ENCODE measurements at places on chromosomes 12 and 14.

GRCh38 chr12:98371419-98371818, 144.0 kb upstream of the TMPO start:
- no peaks in the 10 kb centered on the region for H3K36me3 ChIP-seq
- no peak for DNase-seq
- no peak overlapping the region for H3K27ac ChIP-seq
- peaks cover 4% of the 10 kb centered on the region for H3K27me3 ChIP-seq
- no peaks in the 10 kb centered on the region for H3K4me1 ChIP-seq

DNA sequence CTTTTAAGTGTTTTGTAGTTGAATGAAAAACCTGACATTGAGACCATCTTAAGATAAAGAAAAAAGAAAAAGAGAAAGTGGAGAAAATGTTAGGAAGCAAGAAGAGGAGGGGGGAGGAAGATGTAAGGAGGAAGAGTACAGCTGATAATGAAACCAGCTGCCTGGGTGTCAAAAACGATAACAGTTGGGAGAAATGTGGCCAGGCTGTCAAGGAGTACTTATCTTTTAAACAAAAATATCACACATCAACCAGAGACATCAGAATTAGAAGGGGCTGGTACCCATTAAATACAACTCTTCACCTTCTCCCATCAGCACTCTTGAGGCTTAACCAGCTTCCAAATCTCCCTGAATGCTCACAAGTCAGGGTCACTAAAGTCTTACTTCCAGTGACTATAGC, 4.5 kb downstream of the SLC11A2 start:
- no peak overlapping the region for H3K4me3 ChIP-seq
- no peak for DNase-seq
- H3K27ac ChIP-seq: no peak overlapping the region
- no peaks in the 10 kb centered on the region for H3K36me3 ChIP-seq
- H3K4me1 ChIP-seq: peaks cover 2% of the 10 kb centered on the region

DNA sequence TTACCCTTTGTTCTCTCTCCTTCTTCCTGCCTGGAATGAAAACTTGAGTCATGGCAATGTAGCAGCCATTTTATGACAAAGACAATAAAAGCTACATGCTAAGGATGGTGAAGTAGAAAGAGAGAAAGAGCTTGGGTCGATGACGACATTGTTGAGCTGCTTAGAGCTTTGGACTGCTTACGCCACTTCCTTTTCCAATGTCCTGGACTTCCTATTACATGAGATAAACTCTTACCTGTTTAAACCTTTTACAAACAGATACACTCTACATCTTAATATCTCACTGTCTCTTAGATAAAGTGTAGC, 70.1 kb downstream of the PEBP1 start:
- no peaks in the 10 kb centered on the region for H3K27me3 ChIP-seq
- H3K36me3 ChIP-seq: peaks cover 19% of the 10 kb centered on the region
- no peaks in the 10 kb centered on the region for H3K4me1 ChIP-seq

- no peak overlapping the region for H3K4me3 ChIP-seq
- peaks cover 17% of the 10 kb centered on the region for H3K36me3 ChIP-seq
- H3K27me3 ChIP-seq: no peaks in the 10 kb centered on the region
- H3K4me1 ChIP-seq: no peaks in the 10 kb centered on the region
- no peak overlapping the region for H3K27ac ChIP-seq
- no peak for DNase-seq
Measured at GRCh38 chr14:31109257-31109656, 83.1 kb upstream of the STRN3 start.

GRCh38 chr14:104555430-104556255, 23.9 kb upstream of the C14orf180 start:
- H3K27me3 ChIP-seq: no peaks in the 10 kb centered on the region
- DNase-seq: no peak
- no peaks in the 10 kb centered on the region for H3K4me1 ChIP-seq
- no peaks in the 10 kb centered on the region for H3K36me3 ChIP-seq

GRCh38 chr14:104076743-104077142, 8.8 kb upstream of the ASPG start:
- no peaks in the 10 kb centered on the region for H3K4me1 ChIP-seq
- no peaks in the 10 kb centered on the region for H3K27me3 ChIP-seq

GRCh38 chr12:38392554-38393144, 76.1 kb downstream of the ALG10B start:
- no peak for DNase-seq
- H3K4me1 ChIP-seq: no peaks in the 10 kb centered on the region
- H3K27ac ChIP-seq: no peak overlapping the region
- H3K4me3 ChIP-seq: no peak overlapping the region
- no peaks in the 10 kb centered on the region for H3K27me3 ChIP-seq

GRCh38 chr12:112539221-112539620, 120.5 kb downstream of the PTPN11 start:
- no peaks in the 10 kb centered on the region for H3K27me3 ChIP-seq
- H3K27ac ChIP-seq: no peak overlapping the region
- no peak for DNase-seq
- no peaks in the 10 kb centered on the region for H3K36me3 ChIP-seq
- no peaks in the 10 kb centered on the region for H3K4me1 ChIP-seq

DNA sequence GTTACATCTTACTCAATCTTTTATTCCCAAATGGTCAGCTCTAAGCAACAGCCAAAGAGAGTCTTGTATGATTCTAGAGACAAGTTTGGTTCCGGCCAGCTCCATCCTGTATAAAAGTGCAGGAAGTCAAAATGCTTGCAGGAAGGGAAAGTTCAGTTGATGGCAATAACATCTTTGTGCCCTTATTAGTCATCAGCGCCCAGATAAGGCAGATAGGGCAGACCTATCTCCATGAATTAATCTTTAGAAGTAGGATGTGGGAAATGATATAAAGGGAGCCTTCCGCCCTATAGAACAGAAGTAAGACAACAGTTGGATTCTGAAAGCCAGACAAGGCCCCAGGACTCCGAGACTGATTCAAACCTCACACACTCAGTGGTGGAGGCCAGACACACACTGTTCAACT, 6.4 kb downstream of the GNS start:
- H3K27me3 ChIP-seq: no peaks in the 10 kb centered on the region
- H3K27ac ChIP-seq: no peak overlapping the region
- no peak for DNase-seq
- no peaks in the 10 kb centered on the region for H3K4me1 ChIP-seq
- no peak overlapping the region for H3K4me3 ChIP-seq

DNA sequence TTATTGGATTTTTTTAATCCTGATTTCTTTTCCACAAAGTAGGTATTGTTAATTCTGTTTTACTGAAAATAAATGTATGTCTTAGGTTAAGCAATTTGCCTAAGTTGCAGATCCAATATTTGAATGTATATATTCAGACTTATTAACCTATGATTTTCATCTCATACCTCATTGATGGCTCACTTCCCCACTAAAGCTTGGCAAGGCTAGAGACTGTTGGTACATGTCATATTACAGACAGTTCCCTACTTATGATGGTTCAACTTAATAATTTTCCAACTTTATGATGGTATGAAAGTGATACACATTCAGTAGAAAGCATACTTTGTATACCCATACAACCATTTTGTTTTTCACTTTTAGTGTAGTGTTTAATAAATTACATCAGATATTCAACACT, 33.2 kb upstream of the KCNH3 start:
- H3K4me1 ChIP-seq: no peaks in the 10 kb centered on the region
- no peak for DNase-seq
- no peaks in the 10 kb centered on the region for H3K36me3 ChIP-seq
- no peak overlapping the region for H3K27ac ChIP-seq
- H3K4me3 ChIP-seq: no peak overlapping the region
- H3K27me3 ChIP-seq: no peaks in the 10 kb centered on the region

DNA sequence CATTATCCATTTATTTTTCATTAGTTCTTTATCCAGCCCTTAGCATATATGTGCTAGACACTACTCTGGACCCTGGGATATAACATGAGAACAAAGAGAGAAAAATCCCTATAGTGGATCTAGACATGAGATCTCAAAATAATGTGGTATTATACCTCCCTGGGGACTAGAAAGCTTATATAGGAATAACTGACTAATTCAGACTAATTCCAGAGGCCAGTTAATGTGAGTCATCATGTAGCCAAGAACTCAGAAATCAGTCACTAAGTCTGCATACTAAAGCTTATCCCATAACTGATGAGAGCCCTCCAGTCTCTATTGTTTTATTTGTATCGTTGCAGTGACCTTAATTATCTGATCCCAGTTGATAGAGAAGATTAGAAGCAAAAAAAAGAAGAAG, 267.1 kb upstream of the RGS6 start:
- H3K27me3 ChIP-seq: no peaks in the 10 kb centered on the region
- H3K4me3 ChIP-seq: no peak overlapping the region
- H3K36me3 ChIP-seq: peaks cover 5% of the 10 kb centered on the region
- H3K4me1 ChIP-seq: no peaks in the 10 kb centered on the region

DNA sequence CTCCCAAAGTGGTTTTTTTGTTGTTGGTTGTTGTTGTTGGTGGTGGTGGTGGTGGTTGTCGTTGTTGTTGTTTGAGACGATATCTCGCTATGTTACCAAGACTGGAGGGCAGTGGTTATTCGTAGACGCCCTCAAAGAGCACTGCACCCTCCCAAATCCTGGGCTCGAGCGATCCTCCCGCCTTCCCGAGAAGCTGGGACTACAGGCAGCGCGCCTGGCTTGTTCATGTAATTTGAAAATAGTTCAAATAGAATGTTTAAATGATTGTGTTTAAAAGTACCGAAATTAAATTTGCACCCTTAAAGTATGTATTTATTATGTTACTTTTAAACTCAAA, 439 bp upstream of the ANAPC5 start:
- no peaks in the 10 kb centered on the region for H3K27me3 ChIP-seq
- H3K4me3 ChIP-seq: no peak overlapping the region
- H3K27ac ChIP-seq: peak overlapping the region; percentile 0
- no peak for DNase-seq
- H3K4me1 ChIP-seq: no peaks in the 10 kb centered on the region
- peaks cover 5% of the 10 kb centered on the region for H3K36me3 ChIP-seq

GRCh38 chr12:1517007-1517406, 77.4 kb downstream of the FBXL14 start:
- H3K27me3 ChIP-seq: no peaks in the 10 kb centered on the region
- H3K27ac ChIP-seq: no peak overlapping the region
- H3K36me3 ChIP-seq: no peaks in the 10 kb centered on the region
- H3K4me3 ChIP-seq: no peak overlapping the region
- peaks cover 9% of the 10 kb centered on the region for H3K4me1 ChIP-seq

GRCh38 chr14:34060651-34060999, 109.8 kb upstream of the EGLN3 start:
- DNase-seq: peak; percentile 47
- H3K4me1 ChIP-seq: no peaks in the 10 kb centered on the region
- H3K36me3 ChIP-seq: no peaks in the 10 kb centered on the region
- H3K27ac ChIP-seq: peak overlapping the region; percentile 94

DNA sequence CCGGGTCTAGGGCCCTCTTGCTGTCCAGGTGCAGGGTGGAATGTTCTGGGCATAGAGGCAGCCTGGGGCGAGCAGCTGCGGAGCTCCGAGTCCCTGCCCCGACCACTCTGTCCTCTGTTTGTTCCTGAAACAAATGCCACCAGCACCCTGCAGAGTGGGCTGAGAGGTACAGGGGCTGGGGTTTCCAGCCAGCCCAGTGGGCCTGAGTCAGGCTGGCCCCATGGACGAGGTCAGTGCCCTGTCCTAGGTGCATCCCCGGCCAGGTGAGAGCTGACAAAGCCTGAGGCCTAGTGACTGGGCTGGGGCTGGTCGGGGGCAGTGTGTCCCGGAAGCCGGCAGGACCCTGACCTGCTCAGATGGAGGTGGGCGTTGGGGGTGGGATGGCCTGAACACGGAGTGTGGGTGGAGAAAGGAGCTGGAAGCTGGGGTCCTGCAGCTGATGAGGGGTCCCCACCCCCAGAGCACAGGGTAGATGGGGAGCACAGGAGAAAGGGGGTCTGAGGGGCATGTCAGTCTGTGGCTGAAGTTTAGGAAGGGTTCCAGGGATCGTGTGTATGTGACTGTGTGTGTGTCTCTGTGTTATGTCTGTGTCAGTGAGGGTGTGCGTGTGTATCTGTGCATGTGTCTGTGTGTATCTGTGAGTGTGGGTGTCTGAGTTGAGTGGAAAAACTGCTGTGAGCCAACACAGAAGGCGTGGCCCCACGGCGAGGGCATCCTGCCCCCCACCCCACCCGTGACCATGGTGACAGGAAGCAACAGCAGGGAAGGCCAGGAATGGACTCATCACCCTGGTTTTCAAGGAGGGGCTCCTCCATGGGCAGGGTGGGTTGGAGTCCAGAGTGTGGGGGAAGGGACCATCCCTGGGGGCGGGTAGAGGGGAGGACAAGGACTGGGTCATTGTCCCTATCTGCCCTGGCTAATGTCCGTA, 2.4 kb upstream of the CRIP1 start:
- peaks cover 7% of the 10 kb centered on the region for H3K4me1 ChIP-seq
- peaks cover 6% of the 10 kb centered on the region for H3K36me3 ChIP-seq
- H3K27me3 ChIP-seq: peaks cover 17% of the 10 kb centered on the region
- H3K27ac ChIP-seq: peak overlapping the region; percentile 98

- H3K4me3 ChIP-seq: no peak overlapping the region
- no peaks in the 10 kb centered on the region for H3K36me3 ChIP-seq
- H3K27me3 ChIP-seq: no peaks in the 10 kb centered on the region
- DNase-seq: no peak
- H3K27ac ChIP-seq: no peak overlapping the region
- no peaks in the 10 kb centered on the region for H3K4me1 ChIP-seq
Measured at GRCh38 chr12:79262938-79263337, 398.4 kb downstream of the SYT1 start.

DNA sequence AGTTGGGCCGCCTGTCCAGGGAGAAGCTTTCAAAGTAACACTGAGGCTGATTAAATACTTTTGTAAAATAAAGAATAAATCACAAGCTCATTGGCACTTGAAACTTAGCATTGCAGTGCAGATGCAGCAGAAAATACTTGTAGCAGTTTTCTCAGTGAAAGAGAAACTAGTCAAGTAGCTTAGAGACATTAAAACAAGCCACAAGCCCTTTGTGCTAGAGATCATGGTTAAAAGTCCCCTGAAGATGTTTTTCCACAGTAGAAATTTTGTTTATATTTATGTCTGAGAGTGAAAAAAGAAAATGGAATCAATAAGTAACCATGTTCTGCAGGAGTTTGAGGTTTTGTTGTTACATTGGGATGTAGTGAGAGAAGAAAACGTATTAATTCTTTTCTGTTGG, 5.9 kb downstream of the PSEN1 start:
- peak overlapping the region; percentile 13 for H3K27ac ChIP-seq
- H3K4me1 ChIP-seq: no peaks in the 10 kb centered on the region
- H3K36me3 ChIP-seq: no peaks in the 10 kb centered on the region
- no peaks in the 10 kb centered on the region for H3K27me3 ChIP-seq
- no peak for DNase-seq
- no peak overlapping the region for H3K4me3 ChIP-seq

- peak overlapping the region; percentile 98 for H3K27ac ChIP-seq
- H3K4me1 ChIP-seq: no peaks in the 10 kb centered on the region
- peak; percentile 67 for DNase-seq
- H3K36me3 ChIP-seq: no peaks in the 10 kb centered on the region
- H3K27me3 ChIP-seq: no peaks in the 10 kb centered on the region
Measured at GRCh38 chr12:76030341-76031080, 1.1 kb downstream of the PHLDA1 start.

All from small intestine (tissue), 16 donors.